Amygdala (tissue), 56 donors: ENCODE measurements at places on chromosomes 7 and 10.

GRCh38 chr7:13770305-13770704 is 219.2 kb downstream of the ETV1 start:
- DNase-seq = no peak

DNA sequence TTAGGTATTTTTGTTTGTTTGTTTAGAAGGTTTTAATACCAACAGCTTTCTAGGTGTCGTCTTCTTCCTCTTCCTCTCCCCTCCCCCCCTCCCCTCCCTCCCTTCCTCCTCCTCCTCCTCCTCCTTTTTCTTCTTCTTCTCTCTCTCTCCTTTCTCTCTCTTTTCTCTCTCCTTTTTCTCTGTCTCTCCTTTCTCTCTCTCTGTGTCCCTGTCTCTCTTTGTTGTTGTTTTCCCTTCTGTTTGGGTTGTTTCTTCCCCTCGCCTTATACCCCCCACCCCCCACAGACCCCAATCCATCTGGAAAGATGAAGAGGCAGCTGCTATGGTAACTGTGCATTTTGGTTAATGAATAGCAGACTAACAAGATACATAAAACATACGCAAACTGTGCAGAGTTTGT is 75.5 kb downstream of the BTRC start:
- DNase-seq = no peak

DNA sequence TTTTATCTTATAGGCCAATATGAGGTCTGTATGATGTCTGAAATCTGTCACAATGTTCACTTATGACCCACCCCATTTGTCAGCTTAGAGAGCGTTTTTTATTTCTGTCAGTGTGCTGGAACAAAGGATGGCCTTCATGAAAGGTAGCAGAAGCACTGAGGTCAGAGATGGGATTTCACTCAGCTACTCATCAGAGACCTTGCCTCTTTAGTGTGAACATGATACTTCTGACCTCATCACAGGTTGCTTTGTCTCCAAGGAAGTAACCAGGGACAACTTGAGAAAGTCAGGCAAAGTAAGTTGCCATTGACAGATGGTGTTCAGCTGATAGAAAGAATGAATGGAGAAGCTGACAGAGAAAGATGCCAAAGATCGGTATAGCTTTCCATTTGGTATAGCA is 16.3 kb downstream of the YAE1 start:
- DNase-seq = no peak

DNA sequence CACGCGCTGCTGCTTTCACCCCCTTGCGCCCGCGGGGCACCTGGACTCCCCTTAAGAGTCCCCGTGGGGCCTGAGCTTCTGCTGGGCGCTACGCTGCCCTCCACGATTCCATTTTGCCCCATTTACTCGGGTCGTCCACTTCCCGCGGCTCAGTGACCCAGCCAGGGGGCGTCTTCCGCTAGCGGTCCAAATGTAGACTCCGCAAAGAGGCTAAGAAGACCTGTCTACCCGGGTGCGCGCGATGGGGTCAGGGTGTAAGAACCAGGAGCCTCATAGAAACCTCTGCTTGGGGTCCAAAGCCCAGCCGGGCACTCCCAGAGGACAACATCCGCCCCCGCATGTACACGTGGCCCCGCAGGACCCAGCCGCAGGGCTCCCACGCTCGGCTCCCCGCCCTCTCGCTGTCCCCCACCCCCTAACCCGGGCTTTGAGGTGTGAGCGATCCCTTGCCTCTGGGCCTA is 5.2 kb upstream of the HMX2 start:
- no peak for DNase-seq

- no peak for DNase-seq
Measured at GRCh38 chr7:97460433-97460832, 271.5 kb upstream of the TAC1 start.

DNA sequence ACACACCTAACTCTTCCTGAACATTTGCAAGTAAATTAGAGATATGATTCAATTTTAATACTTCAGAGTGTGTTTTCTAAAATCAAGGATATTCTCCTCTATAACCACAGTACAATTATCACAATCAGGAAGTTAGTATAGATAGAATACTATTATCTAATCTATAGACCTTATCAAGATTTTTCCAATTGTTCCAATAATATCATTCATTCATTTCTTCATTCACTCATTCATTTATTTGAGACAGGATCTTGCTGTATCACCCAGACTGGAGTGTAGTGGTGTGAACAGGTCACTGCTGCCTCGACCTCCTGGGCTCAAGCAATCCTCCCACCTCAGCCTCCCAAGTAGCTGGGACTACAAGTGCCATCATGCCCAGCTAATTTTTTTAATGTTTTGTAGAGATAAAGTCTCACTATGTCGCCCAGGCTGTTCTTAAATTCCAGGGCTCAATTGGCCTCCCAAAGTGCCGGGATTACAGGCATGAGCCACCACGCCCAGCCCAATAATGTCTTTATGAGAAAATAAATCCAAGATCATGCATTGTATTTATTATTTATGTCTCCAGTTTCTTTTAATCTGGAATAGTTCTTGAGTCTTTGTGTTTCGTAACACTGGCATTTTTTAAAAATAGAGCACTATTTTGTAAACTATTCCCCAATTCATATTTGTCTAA is 10.6 kb upstream of the MRPS16 start:
- no peak for DNase-seq
